ENCODE measurements at places on chromosomes 6 and 20.
A peak's percentile ranks its signal among the peaks of the same experiment; 100 is the strongest.

GRCh38 chr20:64033981-64034493 is 1.9 kb upstream of the C20orf204 start:
- no peak for DNase-seq

DNA sequence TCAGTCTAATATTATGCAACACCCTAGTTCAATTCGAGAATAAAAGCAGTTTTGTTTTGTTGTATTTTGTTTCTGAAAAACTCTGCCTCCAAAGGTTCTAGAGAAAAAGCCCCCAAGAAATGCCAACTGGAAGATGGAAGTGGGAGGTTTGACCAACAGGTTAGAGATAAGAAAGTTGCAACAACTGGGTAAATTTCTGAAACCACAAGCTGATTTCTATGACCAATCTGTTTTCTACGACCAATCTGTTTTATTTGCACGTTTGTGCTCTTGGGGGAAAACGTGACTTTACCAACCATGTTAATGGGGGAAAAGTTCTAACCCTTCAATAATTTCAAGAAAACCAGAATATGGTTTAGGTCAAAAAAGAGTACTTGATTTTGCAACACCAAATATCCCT is 173.2 kb downstream of the PDE7B start:
- no peak for DNase-seq

GRCh38 chr6:38134704-38135088 is 315.2 kb downstream of the ZFAND3 start:
- DNase-seq: no peak

- no peak for DNase-seq
Measured at GRCh38 chr6:33123732-33124524, 48.1 kb downstream of the HLA-DPB1 start.

DNA sequence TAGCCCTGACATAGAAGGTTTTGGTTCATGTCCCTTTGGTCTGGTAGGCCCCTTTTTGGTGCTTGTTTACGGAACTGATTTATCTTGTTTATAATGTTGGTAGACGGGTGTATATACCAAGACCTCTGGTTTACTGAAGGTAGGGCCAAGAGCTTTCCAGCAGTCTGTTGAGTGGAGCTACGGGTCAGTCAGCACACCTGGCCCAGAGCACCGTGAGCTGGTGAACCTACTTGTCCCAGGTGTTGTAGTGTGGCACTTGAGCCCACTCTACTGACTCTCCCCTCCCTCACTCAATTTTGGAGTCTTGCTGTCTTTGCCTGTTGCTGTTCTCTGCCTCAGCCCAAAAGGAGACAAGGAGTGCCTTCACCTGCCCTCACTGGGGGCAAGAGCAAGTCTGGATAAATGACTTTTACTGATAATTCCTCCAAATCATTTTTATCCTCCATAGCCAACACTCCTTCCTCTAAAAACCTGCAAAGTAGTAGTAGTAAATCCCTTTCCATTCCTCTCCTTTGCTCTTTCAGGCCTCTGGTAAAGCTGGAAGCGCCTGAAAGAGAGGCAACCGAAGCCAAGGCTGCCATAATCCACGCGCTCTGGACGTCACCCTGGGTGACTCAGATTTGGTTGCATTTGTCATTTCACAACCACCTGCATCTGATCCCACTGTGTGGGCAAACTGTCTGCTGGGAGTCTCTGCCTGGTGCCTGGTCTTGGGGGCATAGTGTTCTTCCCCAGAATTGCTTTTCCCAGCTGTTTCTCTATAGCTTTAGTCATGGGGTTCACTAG is 22.2 kb downstream of the RREB1 start:
- DNase-seq: no peak

- no peak for DNase-seq
Measured at GRCh38 chr6:2961506-2961905, 9.9 kb downstream of the SERPINB6 start.

DNA sequence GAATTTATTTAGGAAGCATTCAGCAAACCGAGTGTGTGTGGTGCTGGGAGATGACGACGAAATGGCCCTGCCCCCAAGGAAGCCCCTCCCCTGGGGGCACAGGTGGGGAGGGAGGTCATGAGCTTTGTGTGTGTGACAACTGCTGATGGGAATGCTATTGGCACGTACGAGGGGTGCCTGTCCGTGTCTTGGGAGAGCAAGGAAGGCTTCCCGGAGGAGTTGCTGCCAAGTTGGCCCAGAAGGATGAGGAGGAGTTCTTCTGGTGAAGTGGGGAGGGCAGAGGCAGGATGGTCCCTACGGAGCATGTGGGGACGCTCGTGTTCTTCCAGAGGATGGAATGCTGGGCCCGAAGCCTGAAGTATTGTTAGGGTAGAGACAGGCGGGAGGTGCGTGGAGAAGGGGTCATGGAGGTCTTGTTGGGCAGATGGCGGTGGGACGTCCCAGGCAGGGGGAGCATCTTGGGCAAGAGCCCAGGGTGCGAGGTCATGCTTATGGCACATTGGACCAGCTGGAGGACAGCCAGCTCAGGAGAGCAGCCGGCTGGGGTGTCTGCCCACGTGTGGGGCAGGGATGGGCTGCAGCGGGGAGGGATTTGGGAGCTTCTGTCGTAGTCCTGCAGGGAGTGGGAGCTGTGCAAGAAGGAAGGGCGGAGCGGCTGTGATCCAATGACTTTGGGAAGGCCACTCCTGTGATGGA is 46.1 kb downstream of the SYNJ2 start:
- DNase-seq: no peak

DNA sequence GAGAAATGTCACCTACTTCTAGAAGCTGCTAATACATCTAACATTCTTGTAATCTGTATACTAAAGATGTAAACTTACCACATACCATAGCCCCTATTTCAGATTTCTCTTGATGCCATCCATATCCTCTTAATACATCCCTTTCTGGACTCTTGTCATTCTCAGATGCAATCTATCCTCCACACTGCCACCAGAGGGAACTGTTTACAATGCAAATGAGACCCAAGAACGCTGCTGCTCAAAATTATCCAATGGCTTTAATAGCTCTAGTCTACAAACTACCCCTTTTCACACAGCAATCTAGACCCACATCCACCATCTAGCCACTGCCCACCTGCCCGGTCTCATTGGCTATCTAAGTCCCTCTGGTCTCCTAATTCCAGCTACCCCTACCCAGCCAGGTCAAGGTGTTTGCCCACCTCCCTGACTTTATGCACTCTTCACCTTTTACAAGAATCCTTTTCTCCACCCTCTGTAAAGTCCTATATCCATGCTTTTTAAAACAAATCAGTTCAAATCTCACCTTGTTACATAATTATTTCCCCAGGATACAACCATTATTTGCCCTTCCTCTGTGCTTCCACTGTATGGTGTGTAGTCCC is 14.8 kb downstream of the FAXC start:
- DNase-seq: peak; percentile 13

DNA sequence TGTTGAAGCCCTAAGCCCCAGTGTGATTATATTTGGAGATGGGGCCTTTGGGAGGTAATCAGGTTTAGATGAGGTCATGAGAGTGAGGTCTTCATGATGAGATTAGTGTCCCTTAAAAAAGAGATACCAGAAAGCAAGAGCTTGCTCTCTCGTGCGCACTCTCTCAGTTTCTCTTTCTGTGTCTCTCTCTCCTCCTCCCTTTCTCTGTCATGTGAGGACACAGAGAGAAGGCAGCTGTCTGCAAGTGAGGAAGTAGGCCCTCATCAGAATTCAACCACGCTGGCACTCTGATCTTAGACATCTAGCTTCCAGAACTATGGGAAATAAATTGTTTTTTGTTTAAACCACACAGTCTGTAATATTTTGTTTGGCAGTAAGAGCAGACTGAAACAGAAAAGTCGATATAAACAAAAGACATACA is 180.5 kb downstream of the IBTK start:
- DNase-seq: no peak

- no peak for DNase-seq
Measured at GRCh38 chr20:9572670-9573069, 58.3 kb downstream of the LAMP5 start.

DNA sequence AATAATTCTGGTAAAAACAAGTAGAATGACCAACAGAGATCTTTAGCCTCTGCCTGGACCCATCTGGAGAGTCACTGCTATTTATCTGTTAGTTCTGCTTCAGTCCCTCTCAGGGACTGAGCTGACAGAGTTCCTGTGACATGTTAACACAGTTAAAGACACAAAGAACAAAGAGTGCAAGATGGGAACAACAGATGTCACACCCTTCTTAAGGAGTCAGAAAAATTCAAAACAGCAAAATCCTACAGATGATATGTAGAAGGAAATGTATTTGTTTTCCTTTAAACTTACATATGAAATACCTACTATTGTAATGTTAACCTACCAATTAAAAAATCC is 102.2 kb downstream of the FYN start:
- no peak for DNase-seq

GRCh38 chr6:139597087-139597763 is 222.8 kb upstream of the CITED2 start:
- no peak for DNase-seq

DNA sequence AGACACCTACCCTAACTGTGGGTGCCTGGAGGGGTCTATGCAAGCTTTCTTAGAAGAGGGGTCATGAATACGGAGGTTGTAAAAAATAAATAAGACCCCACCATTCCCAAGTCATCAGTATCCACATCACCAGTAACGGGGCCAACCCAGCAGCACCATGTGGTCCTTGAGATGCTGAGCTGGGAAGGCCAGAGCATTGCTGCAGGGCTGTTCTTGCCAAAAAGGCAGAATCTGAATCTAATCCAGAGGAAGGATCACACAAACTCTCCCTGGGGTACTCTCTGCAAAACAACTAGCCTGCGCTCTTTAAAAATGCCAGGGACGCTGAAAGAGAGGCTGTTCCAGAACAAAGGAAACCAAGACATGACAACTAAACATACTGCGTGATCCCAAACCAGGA is 43.2 kb downstream of the SSR1 start:
- no peak for DNase-seq

DNA sequence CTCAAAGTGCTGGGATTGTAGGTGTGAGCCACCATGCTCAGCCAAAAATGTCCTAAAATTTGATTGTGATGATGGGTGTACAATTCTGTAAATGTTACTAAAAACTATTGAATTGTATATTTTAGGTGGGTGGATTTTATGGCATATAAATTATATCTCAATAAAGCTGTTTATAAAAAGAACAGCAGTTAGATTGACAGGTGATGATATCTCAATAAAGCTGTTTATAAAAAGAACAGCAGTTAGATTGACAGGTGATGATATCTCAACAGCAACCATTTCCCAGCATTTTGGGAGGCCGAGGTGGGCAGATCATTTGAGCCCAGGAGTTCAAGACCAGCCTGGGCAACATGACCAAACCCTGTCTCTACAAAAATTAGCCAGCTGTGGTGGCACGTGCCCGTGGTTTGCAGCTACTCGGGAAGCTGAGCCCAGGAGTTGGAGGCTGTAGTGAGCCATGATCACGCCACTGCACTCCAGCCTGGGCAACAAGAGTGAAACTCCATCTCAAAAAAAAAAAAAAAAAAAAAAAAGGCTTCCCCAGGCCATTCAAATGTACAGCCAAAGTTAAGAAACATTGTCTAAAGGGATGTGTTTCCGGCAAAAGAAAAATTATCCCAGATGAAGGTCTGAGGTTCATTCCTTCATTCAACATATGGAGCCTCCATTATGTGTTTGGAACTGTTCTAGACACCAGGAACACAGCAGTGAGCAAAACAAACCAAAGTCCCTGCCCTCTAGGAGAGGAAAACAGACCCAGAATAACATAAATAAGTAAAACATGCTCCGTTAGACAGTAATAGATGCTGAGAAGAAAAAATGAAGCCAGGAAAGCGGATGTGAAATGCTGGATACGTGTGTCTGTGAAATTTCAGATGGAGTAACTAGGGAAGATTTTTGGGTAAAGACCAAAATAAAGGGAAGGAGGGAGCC is 1.6 kb upstream of the RBCK1 start:
- no peak for DNase-seq

DNA sequence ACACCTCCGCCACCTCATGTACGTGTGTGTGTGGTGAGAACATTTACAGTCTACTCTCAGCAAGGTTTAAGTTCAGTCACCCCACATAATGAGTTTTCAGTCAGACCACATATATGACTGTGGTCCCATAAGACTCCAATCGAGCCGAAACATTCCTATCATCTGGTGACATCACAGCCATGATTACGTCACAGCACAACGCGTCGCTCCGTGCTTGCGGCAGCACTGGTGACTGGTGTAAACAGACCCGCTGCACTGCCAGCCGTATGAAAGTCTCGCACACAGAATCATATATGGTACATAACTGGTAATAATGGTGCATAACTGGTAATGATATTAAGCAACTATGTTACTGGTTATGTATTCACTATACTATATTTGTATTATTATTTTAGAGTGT is 150.7 kb downstream of the DLL1 start:
- DNase-seq: no peak

- DNase-seq: peak; percentile 78
Measured at GRCh38 chr20:63957690-63958441, 1.6 kb upstream of the UCKL1 start.

DNA sequence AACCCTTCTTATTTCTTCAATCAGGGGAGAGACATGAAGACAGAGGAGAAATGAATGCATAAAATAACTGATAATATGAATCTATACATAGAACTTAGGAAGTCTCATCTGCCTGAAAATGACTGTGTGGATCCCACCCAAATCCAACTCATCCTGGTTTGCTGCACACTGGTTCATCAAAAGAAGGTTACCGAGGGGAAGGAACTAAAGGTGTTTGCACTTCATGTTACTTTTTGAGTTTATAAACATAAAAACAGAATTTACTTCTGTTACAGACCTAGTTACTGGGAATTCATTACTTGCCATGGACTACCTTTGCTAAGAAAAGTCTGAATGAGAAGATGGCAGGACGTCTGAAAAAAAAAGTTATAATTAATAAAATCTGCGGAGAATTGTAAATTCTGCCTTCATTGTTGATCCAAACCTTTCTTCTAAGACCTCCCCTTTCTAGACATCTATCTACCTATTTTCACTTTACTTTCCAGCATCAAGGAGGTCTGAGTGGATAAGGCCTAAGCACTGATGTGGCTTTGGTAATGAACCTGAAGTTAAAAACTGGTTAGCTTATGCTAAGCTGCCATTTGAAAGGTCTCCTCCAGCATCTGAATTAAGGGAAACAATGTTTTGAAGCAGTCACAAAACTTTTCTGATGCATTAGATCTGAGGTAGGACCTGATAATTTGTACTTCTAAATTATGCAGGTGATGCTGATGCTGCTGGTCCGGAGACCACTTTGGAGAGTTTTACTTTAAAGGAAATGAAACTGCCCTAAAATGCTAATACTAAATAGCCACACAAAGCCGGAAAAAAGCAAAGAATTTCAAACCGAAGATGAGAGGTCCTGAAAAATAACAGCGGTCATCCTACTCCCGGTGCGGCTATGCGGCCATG is 84.0 kb downstream of the HFE start:
- no peak for DNase-seq

GRCh38 chr6:55175078-55176049 is 1.0 kb downstream of the HCRTR2 start:
- DNase-seq: peak; percentile 1

- no peak for DNase-seq
Measured at GRCh38 chr6:2259002-2259494, 13.6 kb upstream of the GMDS start.

- no peak for DNase-seq
Measured at GRCh38 chr6:93799226-93799625, 379.9 kb upstream of the EPHA7 start.

GRCh38 chr6:103356531-103356930 is 1503.2 kb downstream of the HACE1 start:
- no peak for DNase-seq

Measured in NCI-H187 (cell line).